ENCODE measurements at places on chromosomes 12 and 14.

GRCh38 chr14:88301381-88301780 lies 21.7 kb downstream of the KCNK10 start:
- H3K36me3 ChIP-seq: no peaks in the 10 kb centered on the region
- DNase-seq: no peak
- peaks cover 13% of the 10 kb centered on the region for H3K4me1 ChIP-seq
- no peaks in the 10 kb centered on the region for H3K27me3 ChIP-seq
- H3K27ac ChIP-seq: no peak overlapping the region
- H3K4me3 ChIP-seq: no peak overlapping the region

DNA sequence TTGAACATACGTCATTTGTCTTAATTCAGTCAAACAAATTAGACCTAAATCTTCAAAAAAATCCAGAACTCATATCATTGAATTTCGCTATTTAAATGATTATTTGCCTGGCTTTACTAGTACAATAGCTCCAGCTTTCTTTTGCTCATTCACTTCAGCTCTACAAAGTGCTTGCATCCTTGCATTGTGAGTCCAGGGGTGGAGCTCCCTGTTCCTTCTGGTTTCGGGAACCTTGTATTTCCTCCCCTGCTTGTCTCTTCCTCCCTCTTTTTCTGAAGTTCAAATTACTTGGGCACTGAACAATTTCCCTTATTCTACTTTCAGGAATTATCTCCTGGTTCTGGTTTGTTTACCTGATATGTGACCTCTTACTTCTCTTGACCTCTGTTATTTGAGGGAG lies 58.1 kb upstream of the KITLG start:
- H3K4me3 ChIP-seq: no peak overlapping the region
- peak; percentile 31 for DNase-seq
- H3K36me3 ChIP-seq: no peaks in the 10 kb centered on the region
- no peak overlapping the region for H3K27ac ChIP-seq
- H3K4me1 ChIP-seq: no peaks in the 10 kb centered on the region

DNA sequence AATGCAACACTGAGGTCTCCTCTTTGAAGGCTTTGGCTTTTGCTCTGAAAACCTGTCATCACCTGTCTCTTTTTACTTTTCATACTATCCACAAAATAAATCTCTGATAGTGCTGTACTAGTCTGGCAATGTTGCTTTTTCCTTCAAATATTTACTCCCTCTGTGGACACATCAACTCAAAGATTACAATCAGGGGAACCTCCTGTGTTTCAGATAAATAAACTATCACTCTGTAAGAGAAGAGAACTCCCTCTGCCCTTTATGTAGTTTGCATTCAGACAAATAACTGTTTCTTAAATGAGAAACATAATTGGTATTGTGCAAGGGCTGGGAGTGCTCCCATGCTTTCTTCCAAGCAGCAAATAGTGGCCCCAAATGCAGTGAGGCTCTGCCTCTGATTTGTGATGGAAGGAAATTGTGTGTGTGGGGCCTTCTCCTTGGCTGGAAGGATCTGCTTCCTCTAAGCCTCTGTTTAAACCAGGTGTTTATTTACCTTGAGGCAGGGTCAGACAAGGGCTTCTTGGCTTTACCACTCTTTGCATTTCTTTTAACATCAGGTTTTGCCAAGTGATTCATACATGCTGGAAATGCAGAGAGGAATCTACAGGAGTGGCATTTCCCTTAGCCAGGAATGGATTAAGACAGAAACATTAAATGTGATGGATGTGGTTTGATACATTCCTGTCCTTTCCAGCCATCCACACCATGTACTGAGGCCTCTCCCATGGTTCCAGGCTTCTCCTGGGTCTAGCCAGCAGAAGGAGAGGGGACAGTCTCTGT lies 69.0 kb downstream of the AKAP6 start:
- no peak for DNase-seq
- H3K27ac ChIP-seq: no peak overlapping the region
- H3K36me3 ChIP-seq: no peaks in the 10 kb centered on the region

DNA sequence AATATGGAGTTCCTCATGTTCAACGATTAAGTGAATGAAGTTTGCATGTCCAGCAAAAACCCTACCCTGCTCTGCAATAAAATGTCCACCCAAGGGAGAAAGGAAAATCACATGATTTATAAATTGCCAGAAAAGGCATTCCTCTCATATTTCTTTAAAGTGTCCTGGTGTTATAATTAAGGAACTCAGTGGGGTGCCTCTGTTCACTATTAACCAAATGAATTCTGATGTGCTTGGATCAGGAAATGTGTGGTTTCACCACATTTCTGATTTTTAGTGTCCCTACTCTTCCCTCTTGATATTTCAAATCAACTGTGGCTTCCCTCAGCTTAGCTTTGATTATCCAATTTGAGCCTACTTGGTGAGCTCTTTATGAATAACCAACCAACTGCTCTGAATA lies 208.1 kb downstream of the PHLDA1 start:
- DNase-seq: no peak
- H3K4me3 ChIP-seq: no peak overlapping the region
- H3K27me3 ChIP-seq: no peaks in the 10 kb centered on the region
- H3K36me3 ChIP-seq: no peaks in the 10 kb centered on the region
- H3K4me1 ChIP-seq: no peaks in the 10 kb centered on the region

- no peaks in the 10 kb centered on the region for H3K4me1 ChIP-seq
- no peak for DNase-seq
- no peaks in the 10 kb centered on the region for H3K27me3 ChIP-seq
- H3K27ac ChIP-seq: no peak overlapping the region
- H3K4me3 ChIP-seq: no peak overlapping the region
- no peaks in the 10 kb centered on the region for H3K36me3 ChIP-seq
These were observed 9.5 kb upstream of the EEA1 start for GRCh38 chr12:92938638-92939037.

GRCh38 chr14:54791001-54791400 lies 111.6 kb downstream of the GCH1 start:
- H3K4me1 ChIP-seq: peaks cover 22% of the 10 kb centered on the region
- H3K27ac ChIP-seq: no peak overlapping the region
- H3K27me3 ChIP-seq: no peaks in the 10 kb centered on the region
- no peak for DNase-seq

GRCh38 chr12:116882742-116883141 lies 1.5 kb upstream of the HRK start:
- H3K27me3 ChIP-seq: peaks cover 86% of the 10 kb centered on the region
- H3K36me3 ChIP-seq: no peaks in the 10 kb centered on the region
- no peak overlapping the region for H3K4me3 ChIP-seq
- H3K4me1 ChIP-seq: peaks cover 33% of the 10 kb centered on the region

- no peak for DNase-seq
- H3K36me3 ChIP-seq: peaks cover 32% of the 10 kb centered on the region
- no peaks in the 10 kb centered on the region for H3K27me3 ChIP-seq
These were observed 86.9 kb downstream of the ATF7IP start for GRCh38 chr12:14452336-14452735.

DNA sequence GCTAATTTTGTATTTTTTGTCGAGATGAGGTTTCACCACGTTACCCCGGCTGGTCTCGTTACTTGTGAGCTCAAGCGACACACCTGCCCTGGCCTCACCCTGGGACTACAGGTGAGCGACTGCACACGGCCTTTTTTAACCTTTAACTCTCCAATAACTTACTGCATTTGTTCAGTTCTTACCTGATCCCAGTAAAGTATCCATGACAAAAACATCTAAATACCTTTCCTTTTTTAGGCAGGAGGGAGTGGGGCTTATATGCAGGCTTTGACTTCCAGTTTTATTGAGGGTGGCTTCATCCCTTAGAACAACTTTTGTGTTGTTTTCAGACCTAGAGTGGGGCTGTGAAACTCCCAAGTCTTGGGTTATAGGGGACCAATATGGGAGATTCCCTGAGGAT lies 68.3 kb downstream of the DENND5B start:
- H3K27me3 ChIP-seq: no peaks in the 10 kb centered on the region
- no peak overlapping the region for H3K27ac ChIP-seq
- peaks cover 36% of the 10 kb centered on the region for H3K4me1 ChIP-seq
- no peak overlapping the region for H3K4me3 ChIP-seq

Measured in neural progenitor cell (in vitro differentiated cells).